Activated T-cell treated with anti-CD3 and anti-CD28 coated beads, Interleukin-2, amount 50 U/mL, for 4 hours (primary cell): ENCODE measurements at places on chromosomes 3 and 15.

GRCh38 chr3:88038566-88038965, 20.2 kb downstream of the CGGBP1 start:
- DNase-seq = no peak

GRCh38 chr3:17544632-17545031, 197.8 kb downstream of the TBC1D5 start:
- no peak for DNase-seq

DNA sequence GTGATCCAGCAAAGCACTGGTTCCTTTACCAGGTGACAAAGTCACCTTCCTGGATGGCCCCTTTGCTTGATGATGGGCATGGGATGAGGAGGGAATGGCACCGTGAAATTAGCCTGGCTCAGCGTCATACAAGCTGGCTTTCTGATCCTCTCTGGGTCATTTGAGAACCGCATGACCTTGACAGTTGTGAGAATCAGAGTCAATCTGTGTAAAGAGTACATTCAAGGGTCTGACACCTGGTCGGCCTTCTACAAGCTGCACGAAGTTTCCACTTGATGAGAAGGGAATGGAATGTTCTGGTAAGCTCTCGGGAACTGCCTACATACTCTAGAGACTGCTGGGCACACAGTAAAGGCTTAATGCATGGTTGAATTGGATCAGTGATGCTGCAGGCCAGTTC, 319.8 kb upstream of the TLE3 start:
- no peak for DNase-seq

DNA sequence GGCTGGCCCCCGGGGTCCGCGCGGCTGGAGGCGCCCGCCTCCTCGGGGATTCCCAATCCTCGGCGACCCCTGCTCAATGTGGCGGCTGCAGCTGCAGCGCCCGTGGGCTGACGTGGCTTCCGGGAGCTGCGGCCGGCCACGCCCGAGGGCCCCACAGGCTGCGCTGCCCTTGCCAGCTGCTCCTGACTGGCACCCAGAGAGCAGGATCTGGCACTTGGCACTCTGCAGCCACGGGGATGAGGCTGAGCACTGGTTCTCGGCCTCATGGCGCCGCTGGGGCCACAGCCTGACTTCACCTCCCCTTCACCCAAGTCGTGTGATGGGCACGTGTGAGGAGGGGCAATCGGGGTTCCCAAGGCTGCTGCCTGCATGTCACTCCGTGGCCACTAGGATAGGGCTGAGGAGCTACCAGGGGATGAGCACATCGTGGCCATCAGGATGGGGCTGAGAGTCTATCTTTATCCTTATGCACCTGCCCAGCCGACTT, 267.8 kb upstream of the FRG2C start:
- DNase-seq = no peak

DNA sequence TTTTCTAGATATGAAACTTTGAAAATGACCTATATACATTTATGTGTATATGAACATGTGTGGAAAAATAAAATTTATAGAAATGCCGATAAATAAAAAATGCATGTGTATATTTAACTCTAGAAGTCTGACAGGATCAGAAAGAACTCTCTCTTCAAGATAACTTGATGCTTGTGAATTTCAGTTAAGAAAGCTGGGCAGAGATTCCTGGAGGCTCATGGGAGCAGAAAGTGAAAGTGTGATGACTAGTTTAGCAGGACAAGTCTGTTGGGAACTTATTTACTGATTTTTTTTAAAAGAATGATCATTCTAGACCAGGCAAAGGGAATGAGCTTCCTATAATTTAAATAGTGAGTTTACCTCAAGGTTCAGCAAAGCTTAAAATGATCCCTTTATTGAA, 81.5 kb upstream of the KCNAB1 start:
- DNase-seq = no peak

GRCh38 chr3:129628169-129628522, 21.7 kb upstream of the PLXND1 start:
- no peak for DNase-seq

GRCh38 chr3:55955891-55956477, 468.9 kb upstream of the WNT5A start:
- DNase-seq = no peak

- no peak for DNase-seq
These were observed 7.1 kb downstream of the ISLR2 start for GRCh38 chr15:74137537-74137894.

DNA sequence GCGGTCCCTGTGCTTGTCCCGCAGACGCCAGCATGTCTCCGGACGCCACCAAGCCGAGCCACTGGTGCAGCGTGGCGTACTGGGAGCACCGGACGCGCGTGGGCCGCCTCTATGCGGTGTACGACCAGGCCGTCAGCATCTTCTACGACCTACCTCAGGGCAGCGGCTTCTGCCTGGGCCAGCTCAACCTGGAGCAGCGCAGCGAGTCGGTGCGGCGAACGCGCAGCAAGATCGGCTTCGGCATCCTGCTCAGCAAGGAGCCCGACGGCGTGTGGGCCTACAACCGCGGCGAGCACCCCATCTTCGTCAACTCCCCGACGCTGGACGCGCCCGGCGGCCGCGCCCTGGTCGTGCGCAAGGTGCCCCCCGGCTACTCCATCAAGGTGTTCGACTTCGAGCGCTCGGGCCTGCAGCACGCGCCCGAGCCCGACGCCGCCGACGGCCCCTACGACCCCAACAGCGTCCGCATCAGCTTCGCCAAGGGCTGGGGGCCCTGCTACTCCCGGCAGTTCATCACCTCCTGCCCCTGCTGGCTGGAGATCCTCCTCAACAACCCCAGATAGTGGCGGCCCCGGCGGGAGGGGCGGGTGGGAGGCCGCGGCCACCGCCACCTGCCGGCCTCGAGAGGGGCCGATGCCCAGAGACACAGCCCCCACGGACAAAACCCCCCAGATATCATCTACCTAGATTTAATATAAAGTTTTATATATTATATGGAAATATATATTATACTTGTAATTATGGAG, 79.1 kb downstream of the SMAD6 start:
- no peak for DNase-seq

GRCh38 chr15:83499476-83499875, 52.3 kb downstream of the SH3GL3 start:
- DNase-seq = no peak

DNA sequence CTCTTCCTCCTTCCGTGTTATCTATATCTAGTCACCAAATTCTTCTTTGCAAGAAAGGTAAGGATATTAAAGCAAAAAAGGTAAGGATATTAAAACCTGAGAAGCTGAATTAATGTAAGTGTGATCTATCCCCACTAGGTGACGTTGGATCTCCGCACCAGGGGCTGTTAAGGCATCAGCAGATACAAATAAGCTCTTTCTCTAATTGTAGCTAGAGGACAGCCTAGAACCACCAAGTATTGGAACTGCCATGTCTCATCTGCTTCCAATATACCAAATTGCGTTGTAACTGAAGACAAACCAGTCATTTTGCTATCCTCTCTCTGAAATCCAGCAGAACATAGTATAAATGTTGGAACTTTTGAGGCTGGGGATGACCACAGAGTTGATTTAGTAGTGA, 471.2 kb upstream of the TGFBR2 start:
- no peak for DNase-seq
